ENCODE measurements at places on chromosomes 11 and 22.

DNA sequence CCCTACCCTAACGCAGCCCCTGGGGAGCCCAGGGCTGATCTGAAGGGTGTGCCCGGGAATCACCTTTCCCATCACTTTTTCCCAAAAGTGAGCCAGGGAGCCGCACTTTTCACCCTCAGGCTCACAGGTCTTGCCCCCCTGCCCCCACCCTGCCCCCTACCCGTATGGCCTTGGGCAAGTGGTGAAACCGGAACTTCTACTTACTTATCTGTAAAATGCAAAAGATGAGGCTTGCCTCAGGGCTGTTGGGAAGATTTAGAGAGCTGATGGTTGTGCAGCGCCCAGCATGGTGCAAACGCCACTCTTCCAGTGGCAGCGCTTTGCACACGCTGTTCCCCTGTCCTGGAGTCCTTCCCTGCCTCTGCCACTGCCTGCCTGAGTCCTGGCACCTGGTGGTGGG is 8.0 kb downstream of the SYT12 start:
- DNase-seq = no peak

DNA sequence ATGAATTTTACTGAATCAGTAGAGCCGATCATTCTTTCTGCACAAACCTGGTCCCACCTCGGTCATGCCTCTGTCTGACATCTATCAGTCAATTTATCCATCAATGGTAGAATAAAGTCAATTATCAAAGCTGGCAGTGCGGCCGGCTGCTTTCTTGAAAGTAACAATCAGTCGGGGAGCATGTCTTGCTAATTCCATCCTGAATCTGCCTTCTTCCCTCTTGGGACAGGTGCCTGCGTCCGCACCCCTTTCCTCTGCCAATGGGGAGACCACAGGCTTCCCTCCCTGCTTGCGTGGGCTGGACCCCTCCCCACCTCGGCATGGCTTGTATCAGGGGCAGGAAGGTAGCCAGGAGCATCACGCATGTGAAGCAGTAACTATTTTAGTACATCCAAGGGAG is 962.9 kb downstream of the BRD1 start:
- no peak for DNase-seq

DNA sequence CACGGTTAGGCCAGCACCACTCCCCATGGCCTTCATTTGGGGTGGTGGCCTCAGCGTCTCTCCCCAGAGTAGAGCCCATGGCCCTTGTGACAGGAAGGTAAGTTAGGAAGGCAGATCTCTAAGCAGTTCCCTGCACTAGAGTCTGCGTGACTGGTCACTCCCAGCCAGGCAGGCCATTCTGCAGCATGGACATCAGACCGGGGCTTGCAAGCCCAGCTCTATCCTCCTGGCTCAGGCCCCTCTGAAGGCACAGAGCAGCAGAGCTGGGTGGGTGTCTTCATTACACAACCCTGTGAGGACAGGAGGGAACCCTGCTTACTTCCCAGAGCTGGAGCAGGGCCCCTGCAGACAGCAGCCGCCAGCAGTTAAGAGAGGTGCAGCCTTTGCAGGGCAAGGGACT is 77.3 kb downstream of the PIWIL3 start:
- DNase-seq = no peak

- peak; percentile 65 for DNase-seq
Observed at GRCh38 chr11:110858547-110858921, 146.3 kb upstream of the ARHGAP20 start.

GRCh38 chr11:2940147-2940920 is 11.1 kb upstream of the PHLDA2 start:
- no peak for DNase-seq

All from adipocyte (in vitro differentiated cells).